ENCODE measurements at places on chromosomes 12 and 14. TPM values are rescaled to one million over a fixed set of nuclear protein-coding genes. Genes with fewer than 3 reads are reported as not detected.

The DNAJC22 gene
- 0.31 TPM for total RNA-seq

The RASSF8 gene
- 0.33 TPM for total RNA-seq

The PYGL gene
- total RNA-seq = 0.51 TPM

GRCh38 chr12:2615665-2616402 is 178.9 kb upstream of the FKBP4 start:
- H3K27ac ChIP-seq = no peak overlapping the region
- peaks cover 4% of the 10 kb centered on the region for H3K4me1 ChIP-seq
- H3K4me3 ChIP-seq = no peak overlapping the region

DNA sequence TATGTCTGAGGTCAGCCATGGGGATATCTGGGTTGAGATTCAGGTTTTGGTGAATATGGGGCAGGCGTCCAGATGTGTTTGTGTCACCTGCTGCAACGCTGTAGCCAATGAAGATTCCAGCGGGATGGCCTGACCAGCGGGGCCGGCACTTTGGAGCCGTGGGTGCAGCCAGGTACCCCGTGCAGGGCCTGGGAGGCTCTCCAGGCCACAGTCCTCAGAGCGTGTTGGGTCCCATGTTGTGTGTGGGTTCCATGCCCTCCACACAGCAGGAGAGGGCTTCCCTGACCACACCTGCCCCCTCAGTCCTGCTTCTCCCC is 2.8 kb upstream of the TEX22 start:
- no peaks in the 10 kb centered on the region for H3K27me3 ChIP-seq
- no peak overlapping the region for H3K4me3 ChIP-seq
- H3K27ac ChIP-seq = no peak overlapping the region
- peaks cover 9% of the 10 kb centered on the region for H3K36me3 ChIP-seq
- peaks cover 15% of the 10 kb centered on the region for H3K4me1 ChIP-seq

DNA sequence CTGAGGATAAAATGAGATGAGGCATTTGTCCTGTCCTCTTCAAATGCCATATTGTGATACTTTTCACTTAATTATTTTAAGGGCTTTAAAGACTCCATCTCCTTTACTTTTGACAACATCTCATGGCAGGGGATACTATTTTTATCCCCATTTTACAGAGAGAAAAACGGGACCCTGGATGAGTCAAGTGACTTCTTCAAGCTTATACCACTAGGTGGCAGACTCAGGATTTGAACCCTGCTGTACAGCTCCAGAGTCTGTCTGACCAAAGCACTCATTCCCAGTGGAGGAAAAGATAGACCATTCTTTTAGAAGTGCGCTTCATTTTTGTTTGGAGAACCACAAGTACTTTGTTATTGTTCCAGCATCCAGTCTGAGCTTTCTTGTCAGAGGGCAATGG is 1.7 kb upstream of the SMOC1 start:
- H3K27me3 ChIP-seq = peaks cover 60% of the 10 kb centered on the region
- H3K4me3 ChIP-seq = no peak overlapping the region
- H3K4me1 ChIP-seq = no peaks in the 10 kb centered on the region
- no peak for DNase-seq
- no peak overlapping the region for H3K27ac ChIP-seq

- no peaks in the 10 kb centered on the region for H3K27me3 ChIP-seq
- no peak overlapping the region for H3K27ac ChIP-seq
- no peaks in the 10 kb centered on the region for H3K4me1 ChIP-seq
Observed at GRCh38 chr12:58727521-58727920, 192.8 kb downstream of the LRIG3 start.

DNA sequence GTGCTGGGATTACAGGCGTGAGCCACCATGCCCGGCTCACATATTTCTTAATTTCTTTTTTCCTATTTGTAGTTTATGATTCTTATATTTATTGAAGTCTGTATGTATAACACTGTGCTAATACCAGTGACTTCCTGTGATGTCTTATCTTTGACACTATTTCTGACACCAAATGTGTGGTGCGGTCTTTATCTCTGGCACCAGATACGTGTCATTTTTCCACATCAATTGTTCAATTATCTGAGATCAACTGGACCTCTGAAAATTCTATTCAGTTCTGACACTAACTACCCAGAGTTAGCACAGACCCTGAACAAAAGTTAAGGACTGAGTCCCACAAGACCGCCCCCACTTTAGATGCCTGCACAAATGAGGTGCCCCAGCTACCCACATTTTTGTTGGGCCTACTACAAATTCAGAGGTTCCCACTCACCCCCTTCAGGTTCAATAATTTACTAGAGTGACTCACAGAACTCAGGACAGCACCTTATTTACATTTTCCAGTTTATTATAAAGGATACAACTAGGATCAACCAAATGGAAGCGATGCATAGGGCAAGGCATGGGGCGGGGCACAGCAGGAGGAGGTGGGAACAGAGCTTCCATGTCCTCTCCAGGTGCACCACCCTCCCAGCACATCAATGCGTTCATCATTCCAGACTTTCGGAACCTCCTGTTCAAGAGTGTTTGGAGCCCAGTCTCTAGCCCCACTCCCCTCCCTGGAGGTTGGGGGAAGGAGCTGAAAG is 11.6 kb upstream of the SRSF9 start:
- no peak overlapping the region for H3K27ac ChIP-seq
- no peak for DNase-seq
- H3K36me3 ChIP-seq = peaks cover 4% of the 10 kb centered on the region
- H3K4me1 ChIP-seq = peaks cover 5% of the 10 kb centered on the region
- no peak overlapping the region for H3K4me3 ChIP-seq
- no peaks in the 10 kb centered on the region for H3K27me3 ChIP-seq

GRCh38 chr14:36948157-36948859 is 224.1 kb downstream of the SLC25A21 start:
- no peak for DNase-seq
- no peaks in the 10 kb centered on the region for H3K4me1 ChIP-seq
- no peaks in the 10 kb centered on the region for H3K27me3 ChIP-seq
- no peak overlapping the region for H3K4me3 ChIP-seq
- H3K36me3 ChIP-seq = no peaks in the 10 kb centered on the region

GRCh38 chr14:49895480-49895879 is 2.6 kb downstream of the ARF6 start:
- H3K27ac ChIP-seq = peak overlapping the region; percentile 99
- no peak for DNase-seq
- no peaks in the 10 kb centered on the region for H3K27me3 ChIP-seq
- H3K4me1 ChIP-seq = peaks cover 28% of the 10 kb centered on the region
- peaks cover 46% of the 10 kb centered on the region for H3K36me3 ChIP-seq

- DNase-seq = peak; percentile 81
- peak overlapping the region; percentile 74 for H3K27ac ChIP-seq
- H3K27me3 ChIP-seq = peaks cover 25% of the 10 kb centered on the region
- peaks cover 23% of the 10 kb centered on the region for H3K4me1 ChIP-seq
- H3K4me3 ChIP-seq = peak overlapping the region; percentile 85
Observed at GRCh38 chr14:22886500-22887259, 3.7 kb downstream of the REM2 start.

DNA sequence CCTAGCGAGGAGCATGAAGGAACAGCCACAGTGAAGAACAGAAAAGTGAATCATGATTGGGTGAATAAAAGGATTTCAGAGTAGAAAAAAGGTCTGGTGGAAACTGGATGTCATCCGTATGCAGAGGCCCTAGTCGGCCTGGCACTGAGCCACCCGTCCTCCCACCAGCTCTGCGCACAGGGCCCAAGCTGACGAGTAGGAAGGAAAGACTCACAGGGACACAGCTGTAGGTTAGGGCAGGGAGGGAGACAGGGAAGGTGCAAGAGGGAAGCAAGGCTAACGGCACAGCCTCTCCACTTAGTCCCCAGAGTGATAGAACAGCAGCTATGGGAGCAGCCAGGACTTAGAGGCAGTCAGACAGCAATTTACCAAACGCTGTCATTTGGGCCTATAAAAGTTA is 112.6 kb downstream of the KCNK10 start:
- H3K4me3 ChIP-seq = no peak overlapping the region
- no peak for DNase-seq
- peaks cover 9% of the 10 kb centered on the region for H3K27me3 ChIP-seq
- no peaks in the 10 kb centered on the region for H3K4me1 ChIP-seq

DNA sequence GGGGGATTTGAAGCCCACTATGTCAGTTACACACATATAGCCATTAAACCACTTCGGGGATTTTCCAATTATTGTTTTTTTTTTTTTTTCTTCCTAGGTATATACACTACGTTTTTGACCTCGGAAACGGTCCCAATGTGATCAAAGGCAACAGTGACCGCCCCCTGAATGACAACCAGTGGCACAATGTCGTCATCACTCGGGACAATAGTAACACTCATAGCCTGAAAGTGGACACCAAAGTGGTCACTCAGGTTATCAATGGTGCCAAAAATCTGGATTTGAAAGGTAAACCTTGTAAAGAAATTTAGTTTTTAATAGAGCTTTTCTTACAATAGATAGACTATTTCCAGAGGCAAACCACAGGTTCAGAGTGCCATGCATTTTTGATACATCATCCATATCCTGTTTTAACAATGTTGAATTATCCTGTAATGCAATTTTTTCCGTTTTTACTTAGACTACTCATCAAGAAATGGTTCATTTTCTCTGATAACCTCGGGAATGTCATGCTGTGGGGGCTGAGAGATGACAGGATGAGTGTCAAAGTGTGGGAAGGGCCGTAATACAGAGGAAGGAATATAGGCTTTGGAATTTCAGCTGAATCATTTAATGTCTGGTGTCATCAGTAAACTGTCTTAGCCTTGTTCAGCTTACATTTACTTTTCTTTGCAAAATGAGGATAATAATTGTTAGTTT is 797.1 kb downstream of the NRXN3 start:
- no peak overlapping the region for H3K4me3 ChIP-seq
- H3K4me1 ChIP-seq = no peaks in the 10 kb centered on the region
- DNase-seq = no peak
- no peaks in the 10 kb centered on the region for H3K36me3 ChIP-seq
- no peak overlapping the region for H3K27ac ChIP-seq

DNA sequence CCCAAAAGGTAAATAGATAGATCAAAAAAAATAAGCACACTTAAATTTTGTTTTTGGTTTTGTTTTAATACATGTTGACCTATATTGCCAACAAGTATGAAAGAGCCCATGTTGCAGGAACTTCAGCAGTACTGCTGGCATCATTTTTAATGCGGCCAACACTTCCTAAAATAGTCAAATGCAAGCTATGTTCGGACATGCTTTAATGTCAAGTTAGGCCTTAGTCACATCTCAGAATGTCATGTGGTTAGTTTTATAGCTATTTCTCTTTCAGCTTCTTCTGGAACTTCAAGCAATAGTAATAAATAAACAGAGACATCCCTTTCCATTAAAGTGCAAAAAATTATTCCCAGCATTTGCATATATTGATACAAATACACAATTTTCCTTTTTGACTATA is 153.4 kb downstream of the PIK3C2G start:
- no peak overlapping the region for H3K4me3 ChIP-seq
- no peaks in the 10 kb centered on the region for H3K4me1 ChIP-seq
- no peak overlapping the region for H3K27ac ChIP-seq
- no peaks in the 10 kb centered on the region for H3K27me3 ChIP-seq

- H3K4me1 ChIP-seq = peaks cover 1% of the 10 kb centered on the region
- H3K4me3 ChIP-seq = no peak overlapping the region
- no peak overlapping the region for H3K27ac ChIP-seq
- no peaks in the 10 kb centered on the region for H3K27me3 ChIP-seq
Observed at GRCh38 chr12:4615667-4616066, 33.2 kb downstream of the AKAP3 start.

DNA sequence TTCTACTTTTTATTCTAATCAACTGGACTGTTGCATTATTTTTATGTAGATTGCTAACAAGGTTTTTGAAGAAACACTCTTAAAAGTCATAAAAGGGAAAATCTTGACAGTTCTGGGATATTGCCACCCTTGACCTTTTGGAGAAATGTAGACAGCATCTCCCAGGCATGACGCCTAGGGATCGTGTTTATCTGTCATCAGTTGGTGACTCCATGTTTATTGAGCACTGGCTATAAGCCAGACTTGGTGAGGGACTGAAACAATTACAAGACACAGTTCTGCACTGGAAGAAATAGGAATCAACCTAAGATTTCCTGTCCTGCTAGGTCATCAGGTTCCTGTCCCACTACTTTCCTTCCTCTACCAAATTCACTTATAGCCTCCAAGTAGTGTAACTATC is 34.5 kb downstream of the HMGA2 start:
- H3K4me3 ChIP-seq = no peak overlapping the region
- H3K36me3 ChIP-seq = no peaks in the 10 kb centered on the region
- no peaks in the 10 kb centered on the region for H3K4me1 ChIP-seq

GRCh38 chr14:95098984-95099599 is 58.2 kb downstream of the DICER1 start:
- no peaks in the 10 kb centered on the region for H3K27me3 ChIP-seq
- H3K27ac ChIP-seq = no peak overlapping the region
- no peak overlapping the region for H3K4me3 ChIP-seq
- H3K4me1 ChIP-seq = peaks cover 11% of the 10 kb centered on the region
- H3K36me3 ChIP-seq = peaks cover 27% of the 10 kb centered on the region
- DNase-seq = peak; percentile 34

DNA sequence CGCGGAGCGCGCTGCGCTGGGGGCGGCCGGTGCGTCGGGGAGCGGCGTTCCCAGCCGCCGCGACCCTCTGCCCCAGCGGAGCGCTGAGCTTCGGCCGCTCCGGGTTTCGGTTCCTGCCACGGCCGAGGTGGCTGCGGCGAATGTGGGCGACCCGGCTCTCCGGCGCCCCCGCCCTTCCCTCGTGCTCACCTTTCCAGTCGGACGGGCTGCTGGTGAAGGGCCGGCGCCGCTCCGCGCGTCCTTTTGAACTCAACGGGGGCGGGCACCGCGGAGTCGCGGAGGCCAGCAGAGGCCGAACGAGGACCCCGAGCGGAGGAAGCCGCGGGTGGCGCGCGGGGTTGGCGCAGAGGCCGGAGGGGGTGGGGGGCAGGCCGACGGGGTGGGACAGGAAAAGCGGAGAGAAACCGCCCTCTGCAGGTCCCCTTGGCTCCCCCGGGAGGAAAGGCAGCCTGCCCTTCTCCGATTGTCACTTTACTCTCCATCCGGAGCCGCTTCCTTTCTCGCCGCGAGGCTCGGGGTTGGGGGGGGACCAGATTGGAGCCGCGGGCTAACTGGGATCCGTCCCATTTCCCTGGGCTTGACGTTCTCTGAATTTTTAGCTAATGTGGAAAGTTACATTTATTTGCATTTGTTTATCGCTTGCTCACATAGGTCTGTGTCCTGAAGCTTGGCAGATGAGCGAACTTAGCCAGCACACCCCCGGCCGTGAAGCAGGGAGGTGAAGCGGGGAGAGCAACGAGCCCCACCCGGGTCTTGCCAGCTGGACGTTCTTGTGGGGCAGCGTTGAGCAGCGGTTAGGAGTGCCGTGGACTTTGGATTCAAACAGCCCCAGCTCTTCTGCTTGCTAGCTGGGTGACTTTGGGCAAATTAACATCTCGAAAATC is at the start of gene SMAGP:
TSS of gene SMAGP (minus strand) at position 349 of the 884 bp plus-strand sequence. CDS start 1,137 bp downstream, outside the sequence.
- peaks cover 7% of the 10 kb centered on the region for H3K36me3 ChIP-seq
- H3K4me3 ChIP-seq = peak within 1 kb of the TSS; percentile 91
- peaks cover 24% of the 10 kb centered on the region for H3K27me3 ChIP-seq
- DNase-seq = peak; percentile 70
- peak within 1 kb of the TSS; percentile 68 for H3K27ac ChIP-seq
- peaks cover 24% of the 10 kb centered on the region for H3K4me1 ChIP-seq

GRCh38 chr14:72169521-72169920 is 237.3 kb downstream of the RGS6 start:
- H3K4me1 ChIP-seq = no peaks in the 10 kb centered on the region
- no peak overlapping the region for H3K4me3 ChIP-seq
- no peak overlapping the region for H3K27ac ChIP-seq
- H3K27me3 ChIP-seq = peaks cover 4% of the 10 kb centered on the region
- DNase-seq = no peak
- H3K36me3 ChIP-seq = no peaks in the 10 kb centered on the region

- no peaks in the 10 kb centered on the region for H3K4me1 ChIP-seq
- no peak overlapping the region for H3K27ac ChIP-seq
- no peak for DNase-seq
- H3K36me3 ChIP-seq = no peaks in the 10 kb centered on the region
- no peak overlapping the region for H3K4me3 ChIP-seq
Observed at GRCh38 chr14:27061299-27061698, 463.5 kb upstream of the NOVA1 start.
